Fibroblast of skin of right biceps (primary cell): ENCODE measurements at places on chromosomes 2 and 18.

DNA sequence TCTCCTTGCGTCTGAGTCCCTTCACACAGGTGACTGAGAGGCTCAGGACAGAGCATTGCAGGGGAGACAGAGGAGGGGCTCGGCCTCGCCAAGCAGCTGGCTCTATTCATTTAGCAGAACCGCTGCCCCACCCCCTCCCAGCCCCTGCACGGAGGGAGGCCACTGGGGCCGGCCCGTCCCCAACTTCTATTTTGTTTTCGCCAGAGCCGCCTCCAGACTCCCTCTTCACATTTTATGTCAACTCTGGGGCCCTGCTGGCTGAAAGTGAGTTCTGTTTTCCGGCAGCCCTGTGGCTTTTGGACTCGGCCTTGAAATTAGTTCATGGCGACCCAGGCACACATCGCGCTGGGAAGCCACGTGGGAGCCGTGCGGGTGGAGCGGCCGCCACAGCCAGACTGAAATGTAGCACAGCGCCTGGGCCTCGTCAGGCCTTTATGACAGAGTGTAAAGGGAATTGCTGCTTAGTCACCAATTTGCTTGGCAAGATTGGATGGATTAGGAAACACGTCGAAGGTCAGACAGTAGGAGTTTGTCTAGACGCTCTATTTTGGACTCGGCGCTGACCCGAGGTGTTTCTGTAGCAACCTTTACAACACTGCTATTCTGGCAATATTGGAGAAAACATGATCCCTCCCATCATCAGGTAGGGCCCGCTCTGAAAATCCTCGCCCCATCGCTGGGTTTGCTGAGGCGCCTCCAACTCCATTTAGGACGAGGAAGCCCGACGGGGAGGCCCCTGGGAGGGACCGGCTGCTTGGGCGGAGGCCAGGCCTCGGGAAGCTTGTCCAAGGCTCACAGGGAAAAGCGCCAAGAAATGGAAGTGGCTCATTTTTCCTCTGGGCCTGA is 90.7 kb upstream of the CTDP1 start:
- peak; percentile 91 for DNase-seq

GRCh38 chr2:8620611-8621382 is 61.1 kb upstream of the ID2 start:
- no peak for DNase-seq

DNA sequence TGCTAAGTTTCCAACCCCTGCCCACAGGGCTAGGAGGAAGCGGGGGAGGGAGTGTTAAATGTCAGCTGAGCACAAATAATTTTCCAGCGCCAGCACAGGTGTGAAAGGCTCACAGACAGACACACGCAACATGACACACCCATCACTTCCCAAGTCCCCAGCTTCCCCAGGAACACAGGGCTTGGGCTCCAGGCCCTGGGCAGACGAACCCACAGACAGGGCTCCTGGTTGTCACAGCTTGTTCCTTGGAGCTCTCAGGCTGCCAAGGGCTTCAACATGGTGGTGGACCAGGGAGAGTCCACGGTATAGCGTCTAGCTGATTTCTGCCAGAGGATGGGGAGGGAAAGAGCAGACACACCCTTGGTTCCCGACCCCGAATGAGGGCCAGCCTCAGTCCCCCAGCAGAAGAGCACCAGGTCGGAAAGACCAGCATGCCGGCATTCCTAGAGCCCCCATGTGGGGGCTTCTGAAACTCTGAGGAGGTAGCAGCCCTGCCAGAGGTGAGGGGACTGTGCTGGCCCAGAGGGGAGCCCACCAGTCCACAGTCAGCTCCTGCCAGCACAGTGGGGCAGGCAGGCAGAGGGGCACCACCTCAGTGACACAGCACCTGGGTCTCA is 1.9 kb downstream of the DUSP2 start:
- DNase-seq, result no peak

DNA sequence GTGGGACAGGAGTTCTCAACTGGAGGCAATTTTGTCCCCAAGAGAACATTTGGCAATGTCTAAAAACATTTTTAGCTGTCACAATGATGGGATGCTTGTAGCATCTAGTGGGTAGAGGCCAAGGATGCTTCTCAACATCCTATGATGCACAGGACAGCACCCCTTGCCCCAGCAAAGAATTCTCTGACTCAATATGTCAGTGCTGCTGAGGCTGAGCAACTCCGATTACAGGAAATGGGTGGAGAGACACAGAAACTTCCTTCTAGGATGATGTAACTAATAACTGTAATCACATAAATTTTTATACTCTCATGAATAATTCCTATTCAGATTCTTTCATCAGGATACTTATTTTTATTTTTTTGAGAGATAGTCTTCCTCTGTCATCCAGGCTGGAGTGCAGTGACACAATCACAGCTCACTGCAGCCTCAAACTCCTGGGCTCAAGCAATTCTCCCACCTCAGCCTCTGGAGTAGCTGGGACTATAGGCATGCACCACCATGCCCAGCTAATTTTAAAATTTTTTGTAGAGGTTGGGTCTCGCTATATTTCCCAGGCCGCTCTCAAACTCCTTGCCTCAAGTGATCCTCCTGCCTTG is 120.3 kb upstream of the ACAA2 start:
- DNase-seq, result peak; percentile 23
